ENCODE measurements at places on chromosomes 2 and 18. TPM values are rescaled to one million over a fixed set of nuclear protein-coding genes. Genes with fewer than 3 reads are reported as not detected.

GCG gene
- 190 TPM for total RNA-seq

GRCh38 chr2:200393191-200393590, 86.7 kb downstream of the SPATS2L start:
- no peak for DNase-seq

GRCh38 chr2:10058251-10059015, 15.1 kb downstream of the KLF11 start:
- no peak for DNase-seq

DNA sequence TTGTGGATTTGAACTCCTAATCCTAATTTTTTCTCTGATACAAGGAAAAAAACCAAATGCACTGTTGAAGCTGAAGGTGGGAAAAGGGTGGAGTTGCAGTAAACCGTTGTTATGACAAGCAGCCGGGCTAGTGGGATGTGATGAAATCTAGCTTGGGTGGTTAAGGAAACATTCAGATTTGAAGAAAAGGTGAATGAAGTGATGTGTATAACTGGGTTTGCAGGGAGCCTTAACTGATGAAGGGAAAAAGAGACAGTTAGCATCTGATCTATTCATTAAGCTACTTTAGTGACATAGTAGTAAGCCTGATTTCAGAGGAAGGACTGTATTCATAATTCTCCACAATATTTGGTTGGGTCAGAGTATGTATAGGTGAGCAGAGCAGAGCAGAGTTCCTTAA, 3.5 kb downstream of the EML6 start:
- no peak for DNase-seq

DNA sequence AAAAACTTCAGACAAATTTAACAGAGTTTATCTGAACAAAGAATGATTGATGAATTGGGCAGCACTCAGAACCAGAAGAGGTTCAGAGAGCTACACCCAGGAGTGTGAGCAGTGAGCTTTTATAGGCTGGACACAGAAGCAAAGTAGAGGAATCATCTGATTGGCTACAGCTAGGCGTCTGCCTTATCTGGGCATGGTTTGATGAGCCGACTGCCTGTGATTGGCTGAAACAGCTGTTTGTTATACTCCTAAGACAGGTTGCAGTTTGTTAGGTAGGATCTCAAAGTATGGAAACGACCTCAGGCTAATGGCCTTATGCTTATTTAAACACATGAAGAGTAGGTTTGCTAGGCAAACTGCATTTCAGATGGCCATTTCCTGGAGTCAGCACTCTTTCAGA, 188.9 kb downstream of the MYO1B start:
- no peak for DNase-seq

DNA sequence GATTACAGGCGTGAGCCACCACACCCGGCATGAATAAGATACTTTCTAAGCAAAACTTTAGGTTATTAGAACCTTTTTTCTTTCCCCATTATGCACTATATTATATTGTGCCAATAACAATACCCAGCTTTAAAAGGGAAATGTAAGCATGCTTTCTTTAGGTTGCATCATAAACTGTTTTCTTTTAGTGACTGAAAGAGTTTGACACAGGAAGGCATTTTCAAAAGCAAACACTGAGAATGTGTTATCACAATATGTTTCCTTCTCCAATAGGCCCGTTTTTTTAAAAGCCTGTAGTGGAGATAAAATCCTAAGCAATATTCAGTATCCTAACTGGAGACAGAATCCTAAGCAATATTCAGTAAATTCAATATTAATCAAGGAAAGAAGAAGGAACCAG, 16.7 kb upstream of the EPB41L5 start:
- DNase-seq, result no peak

DNA sequence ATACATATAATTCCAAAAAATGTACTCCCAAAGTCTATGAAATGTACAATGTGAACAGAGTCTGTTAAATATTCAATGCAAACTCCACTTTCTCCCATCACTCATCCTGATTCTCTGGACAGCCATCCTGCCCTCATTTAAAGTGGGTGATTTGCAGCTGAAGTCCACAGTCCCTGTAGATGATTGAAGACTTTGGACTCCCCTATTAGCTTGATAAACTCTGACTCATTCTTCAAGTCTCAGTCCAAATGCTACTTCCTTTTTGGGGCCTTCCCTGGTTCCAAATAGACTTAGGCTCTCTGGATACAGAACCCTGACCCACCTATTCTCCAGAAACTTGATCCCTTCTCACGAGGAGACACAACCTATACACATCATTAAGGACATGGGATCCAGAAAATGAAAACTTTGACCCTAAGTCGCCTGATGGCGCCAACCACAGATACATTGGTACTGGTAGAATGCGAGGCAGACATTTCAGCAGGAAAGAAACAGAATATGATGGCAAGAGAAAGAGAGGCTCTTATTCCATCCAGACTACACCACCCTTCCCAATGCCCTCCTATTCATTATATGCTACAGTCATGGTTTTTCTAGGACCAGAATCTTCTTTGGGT, 122.7 kb downstream of the VIT start:
- no peak for DNase-seq

CXCR1 gene
- total RNA-seq, result 0.52 TPM

GRCh38 chr2:161422816-161423403, 6.8 kb downstream of the TBR1 start:
- DNase-seq, result no peak

GRCh38 chr18:75231053-75231406, 20.4 kb downstream of the TSHZ1 start:
- DNase-seq, result no peak

- no peak for DNase-seq
Measured at GRCh38 chr18:3015851-3016250, 2.9 kb upstream of the LPIN2 start.

DNA sequence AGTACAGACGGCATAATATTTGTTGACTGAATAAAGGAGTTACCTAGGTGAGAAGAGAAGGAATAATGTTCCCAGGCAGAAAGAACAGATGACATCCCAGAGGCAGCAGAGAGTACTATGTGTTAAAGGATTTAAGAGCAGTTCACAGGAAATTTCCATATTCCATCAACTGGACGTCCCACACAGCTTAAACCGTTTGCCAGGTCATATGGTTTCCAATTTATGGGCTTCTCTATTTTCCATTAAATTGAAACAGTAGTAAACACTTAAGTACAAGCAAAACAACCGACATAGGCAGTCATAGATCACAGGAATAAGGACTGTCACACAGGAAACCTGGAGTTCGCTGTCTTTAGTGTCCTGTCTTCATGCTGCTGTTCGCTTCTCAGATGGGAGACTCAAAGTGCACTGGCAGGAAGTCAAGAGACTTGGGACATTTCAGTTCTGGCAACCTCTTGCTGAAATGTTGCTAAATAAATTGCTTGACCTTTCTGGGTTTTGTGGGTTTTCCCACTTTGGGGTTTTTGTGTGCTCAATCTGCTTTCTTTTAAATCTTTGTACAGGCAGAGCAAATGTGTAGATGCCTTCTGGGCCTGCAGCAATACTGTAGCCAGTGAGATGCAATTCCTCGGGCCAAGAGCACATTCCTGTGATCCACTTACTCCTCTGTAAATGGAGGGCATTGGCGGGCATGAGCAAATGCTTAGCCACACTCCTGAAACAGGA, 5.8 kb upstream of the PIEZO2 start:
- DNase-seq, result no peak

DNA sequence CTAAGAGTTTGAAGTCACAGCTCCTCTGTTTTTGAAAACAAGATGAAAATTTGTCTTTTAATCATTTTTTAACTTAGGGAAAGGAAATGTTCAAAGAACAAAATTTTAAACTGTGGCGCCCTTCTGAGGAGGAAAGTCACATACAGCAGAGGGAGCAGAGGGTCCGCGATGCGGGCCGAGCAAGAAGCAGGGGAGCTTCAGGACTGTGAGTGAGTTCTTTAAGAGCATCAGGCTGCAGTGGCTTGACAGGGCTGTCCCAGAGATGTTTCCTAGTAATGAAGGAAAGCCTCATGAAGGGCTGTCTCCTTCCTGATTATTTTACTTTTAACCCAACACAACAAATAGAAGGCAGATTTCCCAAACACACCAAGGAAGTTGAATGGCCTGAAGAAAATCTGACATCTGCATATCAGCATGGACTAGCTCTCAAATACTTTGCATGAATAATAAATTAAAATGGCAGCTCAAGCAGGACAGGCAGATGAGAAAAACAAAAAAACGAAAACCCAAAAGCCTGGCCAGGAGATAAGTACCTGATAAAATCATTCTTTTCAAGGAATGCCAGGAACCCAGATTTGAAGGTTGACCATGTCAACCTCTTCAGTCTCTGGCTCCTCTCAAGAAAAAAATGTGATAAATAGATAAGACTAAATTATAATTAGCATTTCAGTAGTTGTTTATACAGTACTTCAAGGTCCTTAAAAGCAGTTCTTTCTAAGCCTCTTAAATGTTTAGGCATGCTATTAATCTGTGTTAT, 60.8 kb downstream of the SLC40A1 start:
- DNase-seq, result no peak

TUBA4B gene
- total RNA-seq, result not detected

DNA sequence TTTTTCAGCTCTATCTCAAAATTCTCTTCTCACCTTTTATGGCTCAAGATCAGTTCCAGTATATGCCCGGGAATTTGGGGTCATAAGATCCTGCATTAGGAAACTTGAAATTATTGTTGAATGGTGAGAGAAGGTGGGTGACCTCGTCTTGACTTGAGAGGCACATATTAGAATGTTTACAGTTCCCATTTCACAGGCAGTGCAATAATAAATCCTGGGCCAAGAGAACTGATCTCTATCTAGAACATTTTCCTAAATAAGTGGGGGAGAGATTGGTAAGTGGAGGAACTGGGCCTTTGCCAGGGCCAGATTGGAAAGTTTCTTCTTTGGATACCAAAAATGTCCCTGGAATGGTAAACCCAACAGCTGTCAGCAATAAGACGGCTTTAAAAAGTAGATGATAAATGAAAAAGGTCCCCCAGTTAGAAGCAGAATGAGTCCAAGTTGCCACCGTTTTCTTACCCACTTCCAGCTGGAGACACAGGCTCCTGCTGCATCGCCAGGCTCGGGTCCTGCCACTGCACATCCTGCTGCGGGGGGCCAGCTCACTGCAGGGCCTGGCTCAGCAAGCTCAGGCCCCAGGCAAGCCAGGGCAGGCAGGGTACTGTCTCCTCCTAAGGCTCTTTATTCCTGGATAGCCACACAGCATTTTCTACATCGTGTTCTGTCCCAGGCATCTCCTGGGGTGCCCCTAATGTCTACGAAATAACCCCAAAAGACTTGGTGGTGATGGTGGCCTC, 126.4 kb upstream of the EPAS1 start:
- DNase-seq, result no peak

DNA sequence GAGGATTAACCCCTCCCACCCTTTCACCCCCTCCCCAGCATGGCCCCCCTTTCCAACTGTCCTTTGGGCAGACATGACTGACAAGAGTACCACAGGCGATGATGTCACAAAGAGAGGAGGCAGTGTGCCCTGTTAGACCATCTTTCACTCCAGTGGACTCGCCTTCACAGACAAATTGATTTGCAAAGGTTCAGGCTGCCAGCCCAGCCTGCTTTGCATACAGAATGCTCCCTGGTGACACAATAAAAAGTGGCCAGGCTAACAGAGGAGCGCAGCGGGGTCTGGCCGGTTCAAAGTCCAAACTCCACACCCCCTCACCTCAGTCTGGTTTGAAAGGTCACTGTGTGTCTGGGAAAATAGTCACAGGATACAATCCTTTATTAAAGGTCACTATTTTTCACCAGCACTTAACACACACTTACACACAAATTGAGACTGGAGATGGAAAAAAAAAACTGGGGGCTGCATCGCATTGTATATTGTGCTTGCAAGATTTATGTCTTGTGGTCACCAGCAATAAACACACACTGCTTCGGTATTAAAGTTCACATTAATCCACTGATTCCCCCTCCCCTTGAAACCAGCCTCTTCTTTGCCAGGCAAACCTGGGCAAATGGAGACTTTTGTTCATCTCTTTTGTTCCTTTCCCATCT, 236.9 kb downstream of the BCL11A start:
- no peak for DNase-seq

DNA sequence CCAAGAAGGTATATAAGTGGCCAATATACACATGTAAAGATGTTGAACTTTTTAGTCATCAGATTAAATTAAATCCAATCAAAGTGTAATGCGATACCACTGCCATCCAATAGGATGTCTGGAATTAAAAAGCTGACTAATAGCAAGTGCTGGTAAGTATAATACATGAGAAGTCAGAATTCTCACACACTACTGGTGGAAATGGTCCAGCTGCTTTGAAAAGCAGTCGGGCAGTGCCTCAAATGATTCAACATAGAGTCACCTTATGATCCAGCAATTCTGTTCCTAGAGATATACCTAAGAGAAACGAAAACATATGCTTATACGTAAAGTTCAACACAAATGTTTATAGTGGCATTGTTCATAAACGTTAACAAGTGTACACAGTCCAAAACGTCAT, 124.1 kb upstream of the MYT1L start:
- no peak for DNase-seq

DNA sequence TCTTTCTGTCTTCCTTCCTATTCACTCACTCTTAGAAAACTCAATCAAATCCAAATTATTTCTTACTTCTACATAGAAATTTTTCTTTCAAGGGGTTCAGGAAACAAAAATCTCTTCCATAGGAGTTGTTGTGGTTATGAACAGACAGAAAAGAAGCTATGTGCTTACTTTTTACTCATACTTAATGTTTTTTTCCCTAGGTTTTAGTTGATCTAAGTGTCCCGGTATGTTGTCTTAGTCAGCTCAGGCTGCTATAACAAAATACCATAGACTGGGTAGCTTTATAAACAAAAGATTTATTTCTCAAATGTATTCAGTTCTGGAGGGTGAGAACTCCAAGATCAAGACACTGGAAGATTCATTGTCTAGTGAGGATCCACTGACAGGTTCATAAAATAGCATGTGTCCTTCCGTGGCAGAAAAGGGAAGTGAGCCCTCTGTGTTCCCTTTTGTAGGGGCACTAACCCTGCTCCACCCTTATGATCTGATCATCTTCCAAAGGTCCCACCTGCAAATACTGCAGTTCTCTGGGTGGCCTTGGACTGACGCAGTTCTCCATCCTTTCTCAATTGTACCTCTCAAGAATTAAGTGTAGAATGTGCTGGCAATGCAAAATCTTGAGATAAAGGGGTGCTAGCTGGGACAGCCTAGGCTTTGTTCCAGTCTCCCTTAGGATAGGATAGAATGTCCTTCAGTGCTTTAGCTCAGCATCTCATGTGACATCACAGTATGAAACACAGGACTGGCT, 14.4 kb upstream of the VRK2 start:
- DNase-seq, result no peak

DNA sequence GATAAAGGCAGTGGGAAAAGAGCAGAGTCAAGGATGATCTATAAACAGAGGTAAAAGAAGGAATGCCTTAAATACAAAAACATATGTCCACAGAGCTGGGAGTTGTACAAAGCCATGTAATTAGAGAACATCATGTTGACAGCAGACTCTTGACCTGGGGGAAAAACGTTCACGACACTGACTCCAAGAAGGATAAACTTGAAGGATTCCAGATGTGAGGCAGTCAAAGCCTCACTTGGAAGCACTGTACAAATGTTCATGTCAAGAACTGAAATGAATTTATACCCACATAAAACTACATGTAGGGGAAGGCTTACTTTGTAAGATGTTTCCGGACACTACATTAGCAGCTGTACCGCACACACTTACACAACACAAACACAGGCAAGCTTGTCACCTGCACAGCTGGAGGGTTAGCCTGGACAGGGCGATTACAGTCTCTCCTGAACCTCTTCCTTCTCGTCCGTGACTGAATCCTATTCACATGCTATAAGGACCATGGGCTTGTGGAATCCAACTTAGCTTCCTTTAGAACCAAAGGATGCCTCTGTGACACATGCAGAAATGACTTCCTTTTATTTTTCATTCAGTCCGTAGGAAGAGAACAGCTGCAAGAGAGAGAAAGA, 88.6 kb downstream of the SH3YL1 start:
- DNase-seq, result no peak

STON1 gene
- 2.6 TPM for total RNA-seq

TACR1 gene
- 0.09 TPM for total RNA-seq

TPGS2 gene
- 36.4 TPM for total RNA-seq
